ENCODE measurements at places on chromosomes 7 and 10.
A peak's percentile ranks its signal among the peaks of the same experiment; 100 is the strongest.

DNA sequence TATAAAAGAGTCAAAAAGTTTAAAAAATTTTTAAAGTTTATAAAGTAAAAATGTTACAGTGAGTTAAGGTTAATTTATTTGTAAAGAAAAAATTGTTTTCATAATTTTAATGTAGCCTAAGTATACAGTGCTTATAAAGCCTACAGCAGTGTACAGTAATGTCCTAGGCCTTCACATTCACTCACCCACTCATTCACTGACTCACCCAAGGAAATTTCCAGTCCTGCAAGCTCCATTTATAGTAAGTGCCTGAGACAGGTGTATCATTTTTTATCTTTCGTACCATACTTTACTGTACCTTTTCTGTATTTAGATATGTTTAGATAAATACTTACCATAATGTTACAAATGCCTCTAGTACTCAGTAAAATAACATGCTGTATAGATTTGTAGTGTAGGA, 269.7 kb upstream of the PHF14 start:
- no peak for DNase-seq

- DNase-seq = no peak
Observed at GRCh38 chr10:17226891-17227303, 1.1 kb upstream of the VIM start.

GRCh38 chr10:1378473-1378872, 322.3 kb downstream of the WDR37 start:
- no peak for DNase-seq

DNA sequence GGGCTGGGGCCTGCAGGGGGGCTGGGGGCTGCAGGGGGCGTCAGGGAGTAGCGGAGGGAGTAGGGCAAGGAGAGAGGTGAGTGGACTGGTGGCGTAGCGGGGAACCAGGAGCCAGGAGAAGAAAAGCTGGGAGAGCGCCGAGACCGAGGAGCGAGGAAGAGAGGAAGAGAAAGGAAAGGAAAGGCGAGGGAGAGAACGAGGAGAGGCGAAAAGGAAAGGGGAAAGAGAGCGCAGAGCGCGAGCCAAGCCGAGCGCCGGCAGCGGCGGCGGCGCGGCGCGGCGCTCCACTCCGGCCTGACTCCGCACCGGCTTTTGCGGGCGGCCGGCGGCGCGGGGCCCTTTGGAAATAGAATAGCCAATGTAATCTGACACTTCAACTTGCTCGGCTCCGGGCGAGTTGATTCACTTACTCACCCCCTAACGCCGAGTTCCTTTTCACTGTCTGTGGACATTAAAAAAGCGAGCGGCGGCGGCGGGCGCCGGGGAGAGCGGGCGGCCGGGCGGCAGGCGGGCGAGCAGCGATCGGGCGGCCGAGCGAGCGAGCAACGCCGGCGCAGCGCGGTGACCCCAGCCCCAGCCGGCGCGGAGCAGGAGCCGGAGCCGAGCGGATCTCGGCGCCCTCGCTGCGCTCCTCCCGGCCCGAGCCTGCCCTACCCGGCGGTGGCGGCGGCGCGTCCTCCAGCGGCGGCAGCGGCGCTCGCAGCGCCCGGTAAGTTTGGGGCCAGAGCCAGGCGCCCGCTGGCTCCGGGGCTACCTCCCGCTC, at the start of gene ZMIZ1:
Gene ZMIZ1, plus strand, starts transcription at position 405 of the 763 bp plus-strand sequence. CDS start 132,667 bp downstream, outside the sequence.
- DNase-seq = peak; percentile 94

GRCh38 chr10:130982802-130983201, 328.7 kb downstream of the TCERG1L start:
- no peak for DNase-seq

DNA sequence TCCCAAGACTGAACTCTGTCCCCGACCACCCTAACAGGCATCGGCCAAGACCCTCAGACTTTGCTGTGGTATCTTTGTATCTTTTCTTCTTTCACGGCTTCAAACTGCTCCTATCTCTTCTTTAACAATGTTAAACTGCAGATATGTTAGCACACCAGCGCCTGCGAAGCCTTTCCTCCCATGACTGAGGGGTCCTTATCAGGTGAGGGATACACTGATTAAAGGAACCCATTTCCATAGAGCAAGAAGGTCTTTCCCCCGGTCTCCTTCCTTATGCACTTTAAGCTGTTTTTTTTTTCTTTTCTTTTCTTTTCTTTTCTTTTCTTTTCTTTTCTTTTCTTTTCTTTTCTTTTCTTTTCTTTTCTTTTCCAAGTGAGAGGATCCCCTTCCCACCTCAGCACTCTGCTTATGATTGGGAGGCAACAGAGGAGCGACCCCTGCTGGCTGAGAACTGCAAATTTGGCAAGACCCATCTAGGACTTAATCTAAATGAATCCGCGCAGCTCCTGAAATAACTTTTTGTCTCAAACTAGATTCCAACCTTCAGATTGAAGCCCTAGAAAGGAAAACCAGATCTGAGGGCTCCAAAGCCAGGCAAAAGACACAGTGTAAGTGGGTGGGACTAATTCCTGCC, 109.9 kb downstream of the ITGB8 start:
- peak; percentile 66 for DNase-seq

GRCh38 chr7:90266808-90267207, 21.8 kb downstream of the CFAP69 start:
- no peak for DNase-seq

GRCh38 chr10:104328896-104329710, 9.2 kb downstream of the ITPRIP start:
- DNase-seq = peak; percentile 95

DNA sequence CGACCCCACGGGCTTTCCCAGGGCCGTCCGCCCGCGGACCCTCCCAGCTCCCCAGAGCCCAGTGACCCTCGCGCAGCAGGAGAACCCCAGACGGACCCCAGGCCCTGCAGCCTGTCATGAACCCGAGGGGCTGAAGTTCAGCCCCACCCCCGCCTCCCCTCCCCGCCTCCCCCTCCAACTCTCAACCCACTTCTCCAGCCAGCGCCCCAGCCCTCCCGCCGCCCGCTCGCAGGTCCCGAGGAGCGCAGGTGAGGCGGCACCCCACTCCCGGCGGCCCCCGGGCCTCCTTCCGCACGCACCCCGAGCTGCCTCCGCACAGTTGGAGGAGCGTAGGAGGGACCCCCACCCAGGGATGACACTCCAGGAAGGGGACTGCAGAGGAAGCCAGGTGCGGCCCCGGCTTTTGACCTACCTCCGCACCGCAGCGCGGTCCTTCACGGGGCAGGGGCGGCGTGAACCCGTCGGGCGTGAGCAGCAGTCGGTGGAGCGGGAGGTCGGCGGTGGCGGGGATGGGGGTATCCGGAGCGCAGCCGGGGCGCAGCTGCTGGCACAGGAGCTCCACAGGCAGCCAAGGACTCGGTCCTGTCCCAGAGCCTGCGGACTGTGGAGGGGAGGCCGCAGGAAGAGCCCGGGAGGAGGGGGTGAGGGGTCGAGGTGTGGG, at the start of gene TMEM176A:
Gene TMEM176A, plus strand, starts transcription at position 189 of the 661 bp plus-strand sequence. CDS start 782 bp downstream, outside the sequence.
- no peak for DNase-seq

DNA sequence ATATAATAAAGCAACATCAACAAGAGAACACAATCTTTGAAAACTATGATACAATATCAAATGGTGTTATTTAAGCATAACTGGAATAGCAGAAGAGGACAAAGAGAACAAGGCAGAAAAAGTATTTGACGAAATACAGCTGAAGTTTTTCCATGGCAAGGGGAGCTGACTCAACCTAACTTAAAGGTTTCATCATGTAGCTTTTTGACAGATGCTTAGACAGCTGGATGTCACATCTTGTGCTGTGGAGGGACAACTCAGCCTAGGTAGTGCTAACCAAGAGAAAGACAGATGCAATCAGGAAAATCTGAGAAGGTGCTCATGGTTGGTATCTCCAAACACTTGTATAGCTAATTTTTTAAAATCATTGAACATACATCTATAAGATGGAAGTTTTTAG, 208.2 kb downstream of the TFEC start:
- no peak for DNase-seq

GRCh38 chr7:15239801-15240200, 322.0 kb downstream of the AGMO start:
- no peak for DNase-seq

- DNase-seq = no peak
Observed at GRCh38 chr10:18140149-18140956, at the start of gene CACNB2. TSS of gene CACNB2 (plus strand) at chr10:18140424.

DNA sequence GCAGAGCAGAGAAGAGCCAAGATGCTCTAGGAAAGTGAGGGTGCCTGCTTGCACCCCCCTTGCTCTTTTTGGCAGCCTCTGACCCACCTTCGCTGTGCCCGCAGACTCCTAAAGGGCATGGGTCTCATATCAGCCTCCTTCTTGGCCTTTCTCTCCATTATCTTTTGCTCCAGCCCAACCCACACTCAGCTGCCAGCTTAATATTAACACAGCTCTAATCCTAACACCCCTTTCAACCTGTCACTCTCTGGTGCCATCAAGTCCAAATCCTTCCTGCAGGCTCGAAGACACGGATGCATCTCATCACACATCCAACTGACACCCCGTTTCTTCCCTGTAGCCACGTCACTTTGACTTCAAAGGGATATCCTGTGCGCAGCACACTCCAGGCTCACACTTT, 171.6 kb upstream of the AUTS2 start:
- no peak for DNase-seq

DNA sequence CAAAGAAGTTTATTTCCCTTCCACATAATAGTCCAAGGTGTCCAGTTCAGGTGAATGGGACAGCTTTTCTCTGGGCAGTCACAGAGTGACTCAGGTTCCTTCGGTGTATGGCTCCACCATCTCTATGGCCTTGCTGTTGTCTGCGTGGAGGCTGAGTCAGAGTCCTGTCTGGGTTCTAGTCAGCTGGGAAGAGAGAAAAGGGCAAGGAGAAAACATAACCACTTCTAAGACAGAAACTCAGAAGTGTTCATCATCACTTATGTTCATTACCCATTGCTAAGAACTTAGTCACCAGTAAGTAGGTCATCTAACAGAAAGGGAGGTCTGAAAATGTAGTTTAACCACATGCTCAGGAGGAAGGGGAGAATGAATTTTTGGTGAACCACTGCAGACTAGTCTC, 32.4 kb upstream of the CCDC7 start:
- DNase-seq = no peak

DNA sequence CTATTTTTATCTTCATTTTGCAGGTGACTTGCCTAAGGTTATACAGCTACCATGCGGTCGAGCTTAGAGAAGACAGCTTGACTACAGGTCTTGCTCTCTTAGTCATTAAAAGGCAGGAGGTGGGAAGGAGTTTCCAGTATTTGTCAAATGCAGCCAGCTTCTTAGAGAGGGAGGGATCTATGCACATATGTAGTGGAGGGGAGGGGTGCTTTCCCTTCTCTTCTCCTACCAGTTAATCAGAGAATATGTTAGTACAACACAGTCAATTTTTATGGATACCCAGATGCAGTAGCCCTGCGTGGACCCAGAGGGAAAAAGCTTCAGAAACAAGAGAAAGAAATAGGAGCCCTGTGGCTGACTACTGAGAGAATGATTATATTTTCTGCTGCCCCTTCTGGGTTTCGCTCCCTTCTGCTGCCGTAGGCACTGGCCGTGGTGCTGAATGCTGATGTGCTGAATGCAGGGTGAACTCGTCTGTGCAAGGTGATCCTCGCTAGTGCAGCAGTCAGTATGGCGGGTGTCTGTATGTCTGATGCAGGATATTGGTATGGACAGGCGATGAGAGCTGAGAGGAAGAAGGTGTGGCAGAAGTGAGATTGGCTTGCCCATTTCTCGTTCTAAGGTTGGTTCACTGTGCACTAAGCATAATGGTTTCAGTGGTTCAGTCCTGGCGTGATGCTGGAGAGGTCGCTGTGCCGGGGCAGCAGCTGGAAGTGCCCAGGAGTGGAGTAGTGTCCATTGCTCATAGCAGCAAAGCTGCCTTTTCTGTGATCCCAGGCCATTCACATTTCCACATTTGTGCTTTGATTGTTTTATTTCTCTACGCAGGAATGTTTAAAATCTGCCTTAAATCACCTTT, 189.2 kb upstream of the PODXL start:
- peak; percentile 48 for DNase-seq

DNA sequence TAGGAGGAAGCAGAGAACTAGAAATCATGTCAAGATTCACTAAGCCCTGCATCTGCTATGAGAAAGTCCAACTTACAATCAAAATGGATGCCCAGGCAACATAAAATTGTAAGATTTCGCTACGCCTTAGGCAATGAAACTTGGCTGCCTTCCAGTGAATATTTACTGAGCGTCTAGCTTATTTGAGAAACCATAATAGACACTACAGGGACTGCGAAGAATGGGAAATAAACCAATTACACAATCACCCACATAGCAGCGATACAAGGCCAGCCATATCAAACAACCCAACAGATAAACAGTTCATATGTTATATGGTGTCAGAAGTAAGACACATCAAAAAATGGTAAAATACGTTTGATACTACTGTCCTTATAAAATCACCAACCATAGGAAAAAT, 545.0 kb upstream of the C7orf33 start:
- DNase-seq = no peak

- DNase-seq = no peak
Observed at GRCh38 chr7:36438211-36438610, 48.5 kb downstream of the ANLN start.

GRCh38 chr7:37205451-37205850, 243.2 kb downstream of the ELMO1 start:
- no peak for DNase-seq

GRCh38 chr10:110410329-110411046, 87.2 kb upstream of the DUSP5 start:
- DNase-seq = no peak

- peak; percentile 45 for DNase-seq
Observed at GRCh38 chr10:44853148-44853734, 57.9 kb upstream of the TMEM72 start.

GRCh38 chr7:16939161-16939560, 57.4 kb upstream of the AGR3 start:
- no peak for DNase-seq

- DNase-seq = no peak
Observed at GRCh38 chr7:97026715-97027426, 2.2 kb upstream of the DLX5 start.

DNA sequence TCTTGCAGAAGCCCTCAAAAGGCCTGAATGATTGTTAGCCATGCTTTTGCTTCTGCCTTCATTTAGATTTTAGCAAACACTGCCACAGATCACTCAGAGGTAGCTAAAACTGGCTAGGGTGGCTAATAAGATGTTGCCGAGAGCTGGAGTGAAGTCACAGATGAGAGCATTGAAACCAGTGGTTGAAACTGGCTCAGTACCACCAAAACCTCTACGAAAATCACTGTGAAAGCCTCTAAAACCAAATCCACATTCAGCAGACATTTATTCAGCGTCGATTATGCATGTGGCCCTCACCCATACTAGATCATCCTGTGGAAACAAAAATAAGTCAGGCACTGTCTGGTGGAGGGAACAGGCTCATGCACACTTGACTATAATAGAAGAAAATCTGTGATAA, 50.8 kb downstream of the PIK3CG start:
- DNase-seq = no peak

DNA sequence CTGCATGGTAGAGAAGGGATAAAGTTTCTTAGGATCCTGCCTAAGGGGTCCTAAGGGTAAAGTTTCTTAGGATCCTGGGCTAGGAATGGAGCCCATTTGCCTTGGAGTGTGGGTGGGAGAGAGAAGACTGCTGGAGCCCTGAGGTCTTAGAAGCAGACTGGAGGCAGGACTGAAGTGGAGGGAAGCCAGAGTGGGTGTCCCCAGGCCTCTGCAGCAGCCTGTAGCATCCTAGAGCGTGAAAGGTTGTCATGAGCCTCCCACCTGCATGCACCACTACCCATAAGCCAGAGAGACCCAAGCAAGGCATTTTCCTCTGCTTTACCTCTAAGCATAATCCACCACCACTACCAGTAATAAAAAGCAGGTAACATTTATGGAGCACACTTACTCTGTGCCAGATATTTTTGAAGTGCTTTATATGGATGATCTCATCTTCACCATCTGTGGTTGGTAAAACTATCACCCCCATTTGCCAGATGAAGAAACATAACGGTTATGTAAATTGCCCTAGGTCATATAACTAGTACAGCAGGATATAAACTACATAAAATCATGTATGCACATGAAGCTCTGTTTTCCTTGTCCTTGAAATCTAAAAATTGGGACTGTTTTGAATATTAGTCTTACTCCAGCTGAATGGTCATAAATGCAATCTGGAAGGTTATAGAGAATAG, 103.5 kb upstream of the CCDC6 start:
- DNase-seq = no peak

Data from NB4 (cell line).